NCI-H2107 (cell line): ENCODE measurements at places on chromosomes 5 and 9.

DNA sequence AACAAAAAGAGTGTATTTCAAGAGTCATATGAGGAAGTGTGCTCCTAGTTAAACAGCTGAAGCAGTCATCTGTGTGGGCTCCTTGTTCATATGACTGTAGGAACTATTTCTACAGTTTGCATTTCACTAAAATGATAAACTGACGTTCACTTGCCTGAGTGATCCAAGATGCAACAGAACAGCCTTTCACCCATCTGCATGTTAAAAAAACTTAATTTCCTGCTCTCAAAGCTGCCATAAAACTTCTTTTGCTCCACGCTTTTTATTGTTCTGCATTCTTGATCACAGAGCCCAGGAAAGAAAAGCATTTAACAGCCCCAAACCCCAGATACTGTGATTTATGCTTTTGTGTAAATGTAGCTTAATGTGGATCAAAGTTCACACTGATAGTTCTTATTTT lies 43.9 kb downstream of the ZNF608 start:
- DNase-seq = no peak

GRCh38 chr5:61587125-61587524 lies 255.1 kb downstream of the ZSWIM6 start:
- no peak for DNase-seq

- no peak for DNase-seq
These were observed 5.7 kb downstream of the CMBL start for GRCh38 chr5:10301842-10302610.

GRCh38 chr5:166369807-166370206 lies 1921.6 kb upstream of the WWC1 start:
- DNase-seq = no peak

GRCh38 chr9:111063332-111063731 lies 25.1 kb upstream of the LPAR1 start:
- no peak for DNase-seq
